ENCODE measurements at places on chromosomes 6 and 20. TPM values are rescaled to one million over a fixed set of nuclear protein-coding genes. Genes with fewer than 3 reads are reported as not detected.

Gene PBOV1
- not detected for total RNA-seq

Gene SLC52A3
- total RNA-seq = 3.0 TPM

Gene OR12D3
- total RNA-seq = not detected

Gene GPX5
- total RNA-seq = not detected

Gene RING1
- total RNA-seq = 44.9 TPM

All from Daoy (cell line).